ENCODE measurements at places on chromosomes 6 and 20. TPM values are rescaled to one million over a fixed set of nuclear protein-coding genes. Genes with fewer than 3 reads are reported as not detected.

DNA sequence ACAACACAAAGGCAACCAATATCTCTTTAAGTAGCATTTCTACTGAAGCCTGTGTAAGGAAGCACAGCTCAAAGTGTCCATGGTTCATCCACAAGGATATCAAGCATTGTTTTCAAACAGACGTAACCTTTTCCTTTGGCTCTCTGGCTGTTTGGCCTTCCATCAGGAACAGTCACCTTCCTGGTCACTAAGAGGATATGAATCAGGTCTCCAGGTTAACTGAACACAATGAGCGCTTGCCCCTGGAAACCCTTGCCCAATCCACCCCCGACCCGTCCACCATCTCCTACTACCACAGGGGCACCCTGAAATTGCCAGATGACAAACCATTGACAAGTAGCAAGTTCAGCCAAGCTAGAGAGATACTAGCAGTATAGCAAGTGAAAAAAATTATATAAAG lies 114.4 kb upstream of the COL21A1 start:
- DNase-seq = no peak

DNA sequence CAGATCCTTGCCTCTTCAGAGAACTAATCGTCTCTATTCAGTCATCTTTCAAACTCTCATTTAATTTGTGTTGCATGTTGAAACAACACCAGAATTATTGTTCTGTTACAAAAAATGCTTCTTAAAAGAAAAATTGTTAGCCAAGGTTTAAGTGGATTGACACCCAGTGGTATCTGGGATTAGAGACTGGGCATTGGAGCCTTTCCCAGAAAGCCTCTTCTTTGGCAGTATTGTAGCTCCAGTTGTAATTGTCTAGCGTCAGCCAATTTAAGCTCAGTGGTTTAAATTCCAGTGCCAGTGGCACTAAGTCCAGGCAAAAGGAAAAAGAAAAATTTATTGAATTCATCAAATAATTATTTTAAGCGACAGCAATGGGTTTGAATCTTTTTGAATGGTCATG lies 801 bp downstream of the CCDC28A start:
- no peak for DNase-seq

- DNase-seq = no peak
These were observed 49.2 kb downstream of the SMPDL3A start for GRCh38 chr6:122838060-122838780.

- DNase-seq = no peak
These were observed 5.3 kb downstream of the GHRH start for GRCh38 chr20:37256286-37256685.

DNA sequence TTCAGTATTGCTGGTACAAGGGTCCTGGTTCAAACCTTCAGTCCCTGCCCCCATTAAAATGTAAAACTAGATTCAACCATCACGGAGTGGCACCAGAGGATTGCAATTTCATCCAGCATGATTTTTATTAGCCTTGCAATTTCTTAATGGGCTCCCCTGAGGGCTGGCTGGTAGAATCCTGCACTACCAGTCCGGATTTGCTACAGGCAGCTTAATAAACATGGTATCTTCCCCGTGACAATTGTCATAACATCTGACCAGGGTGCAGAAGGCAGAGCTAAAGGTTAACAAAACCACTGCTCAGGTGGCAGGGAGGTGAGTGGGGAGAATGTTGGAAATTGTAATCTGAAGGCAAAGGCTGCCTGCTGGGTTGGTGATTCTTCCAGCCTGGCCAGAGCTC lies 94.5 kb downstream of the PKHD1 start:
- DNase-seq = no peak

- no peak for DNase-seq
These were observed 21.9 kb downstream of the ECT2L start for GRCh38 chr6:138817799-138818198.

- no peak for DNase-seq
These were observed 12.3 kb downstream of the ITPA start for GRCh38 chr20:3221398-3222226.

The RHAG gene
- 2.3 TPM for total RNA-seq

Measured in right cardiac atrium (tissue), 5 donors.